Subcutaneous preadipocyte (primary cell): ENCODE measurements at places on chromosomes 3 and 15. TPM values are rescaled to one million over a fixed set of nuclear protein-coding genes. Genes with fewer than 3 reads are reported as not detected.

GP5 gene
- under 0.01 TPM in 1 of 2 replicates, not detected in the other for total RNA-seq

CLPX gene
- 33.2 and 50.3 TPM in 2 replicates for total RNA-seq

CGNL1 gene
- under 0.01 TPM in 1 of 2 replicates, not detected in the other for total RNA-seq

ROPN1 gene
- total RNA-seq, result not detected in 2 replicates

C2CD4A gene
- total RNA-seq, result not detected in 2 replicates

ATP13A5 gene
- not detected in 2 replicates for total RNA-seq

GRK7 gene
- total RNA-seq, result not detected in 2 replicates

AQR gene
- total RNA-seq, result 22.8 and 30.9 TPM in 2 replicates

LYZL4 gene
- total RNA-seq, result not detected in 2 replicates

CLDN18 gene
- total RNA-seq, result not detected in 2 replicates

SPINT1 gene
- under 0.01 TPM in 1 of 2 replicates, not detected in the other for total RNA-seq

CAPN7 gene
- 30.1 and 41.1 TPM in 2 replicates for total RNA-seq

RBPMS2 gene
- total RNA-seq, result under 0.01 TPM in 1 of 2 replicates, not detected in the other
